ENCODE measurements at places on chromosomes 4 and X. TPM values are rescaled to one million over a fixed set of nuclear protein-coding genes. Genes with fewer than 3 reads are reported as not detected.
A peak's percentile ranks its signal among the peaks of the same experiment; 100 is the strongest.

DNA sequence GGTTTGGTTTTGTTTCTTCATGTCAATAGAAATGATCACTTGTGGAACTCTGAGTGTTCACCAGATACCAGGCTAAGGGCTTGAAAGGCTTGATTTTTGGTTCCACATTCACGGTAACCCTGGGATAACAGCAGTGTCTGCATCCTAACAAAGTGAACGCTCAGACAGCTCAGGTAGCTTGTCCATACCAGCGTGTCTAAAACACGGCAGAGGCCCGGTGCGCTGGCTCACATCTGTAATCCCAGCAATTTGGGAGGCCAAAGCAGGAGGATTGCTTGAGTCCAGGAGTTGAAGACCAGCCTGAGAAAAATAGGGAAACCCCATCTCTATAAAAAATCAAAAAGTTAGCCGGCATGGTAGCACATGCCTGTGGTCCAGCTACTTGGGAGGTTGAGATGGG, 49.0 kb downstream of the HTRA3 start:
- DNase-seq = peak; percentile 8
- H3K27me3 ChIP-seq = no peaks in the 10 kb centered on the region
- no peak overlapping the region for H3K4me3 ChIP-seq
- peaks cover 16% of the 10 kb centered on the region for H3K4me1 ChIP-seq

GRCh38 chrX:19924285-19924684, 36.9 kb upstream of the SH3KBP1 start:
- H3K27ac ChIP-seq = no peak overlapping the region
- no peaks in the 10 kb centered on the region for H3K36me3 ChIP-seq
- no peak overlapping the region for H3K4me3 ChIP-seq
- no peak for DNase-seq
- H3K4me1 ChIP-seq = no peaks in the 10 kb centered on the region

GRCh38 chr4:55215087-55215486, 89.7 kb upstream of the KDR start:
- no peaks in the 10 kb centered on the region for H3K4me1 ChIP-seq
- no peak overlapping the region for H3K27ac ChIP-seq
- H3K27me3 ChIP-seq = no peaks in the 10 kb centered on the region
- H3K36me3 ChIP-seq = no peaks in the 10 kb centered on the region

DNA sequence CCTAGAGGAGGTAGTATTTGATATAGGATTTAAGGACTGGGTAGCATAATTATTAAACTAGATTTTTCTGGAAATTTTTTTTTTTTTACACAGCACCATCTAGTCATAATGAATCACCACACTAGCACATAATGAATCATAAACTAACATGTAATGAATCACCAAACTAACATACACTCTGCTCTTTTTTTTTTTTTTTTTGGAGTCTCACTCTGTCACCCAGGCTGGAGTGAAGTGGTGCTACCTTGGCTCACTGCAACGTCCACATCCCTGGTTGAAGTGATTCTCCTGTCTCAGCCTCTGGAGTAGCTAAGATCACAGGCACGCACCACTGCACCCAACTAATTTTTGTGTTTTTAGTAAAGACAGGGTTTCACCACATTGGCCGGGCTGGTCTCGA, 92.5 kb downstream of the FAM13A start:
- H3K27ac ChIP-seq = no peak overlapping the region
- no peaks in the 10 kb centered on the region for H3K36me3 ChIP-seq
- H3K4me3 ChIP-seq = no peak overlapping the region
- no peaks in the 10 kb centered on the region for H3K4me1 ChIP-seq
- no peaks in the 10 kb centered on the region for H3K27me3 ChIP-seq

GRCh38 chr4:1202526-1203011, 30.2 kb upstream of the SPON2 start:
- H3K36me3 ChIP-seq = no peaks in the 10 kb centered on the region
- H3K4me1 ChIP-seq = no peaks in the 10 kb centered on the region
- H3K27ac ChIP-seq = no peak overlapping the region

- H3K4me3 ChIP-seq = no peak overlapping the region
- H3K27me3 ChIP-seq = no peaks in the 10 kb centered on the region
- DNase-seq = no peak
- H3K36me3 ChIP-seq = no peaks in the 10 kb centered on the region
- no peak overlapping the region for H3K27ac ChIP-seq
These were observed 157.9 kb downstream of the AMELX start for GRCh38 chrX:11451151-11451550.

DNA sequence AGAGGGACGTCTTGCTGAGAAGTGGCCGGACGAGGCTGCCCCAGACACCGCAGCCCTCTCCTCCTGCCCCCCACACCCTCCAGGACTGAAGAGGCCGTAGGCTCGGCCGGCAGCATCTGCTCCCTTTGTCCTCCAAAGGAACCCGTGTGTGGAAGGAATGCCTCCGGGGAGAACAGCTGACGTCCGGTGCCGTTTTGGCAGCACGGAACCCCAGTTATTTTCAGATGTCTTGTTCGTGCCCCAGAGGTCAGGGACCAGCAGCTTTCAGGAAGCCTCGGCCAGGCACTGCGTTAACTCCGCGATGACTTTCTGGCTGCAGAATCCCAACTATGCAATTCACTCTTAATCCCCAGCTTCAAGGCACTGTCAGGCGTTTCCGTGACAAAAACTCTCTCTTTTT, 10.9 kb upstream of the PPP2R3B start:
- peak overlapping the region; percentile 41 for H3K27ac ChIP-seq
- peak; percentile 59 for DNase-seq
- no peak overlapping the region for H3K4me3 ChIP-seq
- no peaks in the 10 kb centered on the region for H3K36me3 ChIP-seq

DNA sequence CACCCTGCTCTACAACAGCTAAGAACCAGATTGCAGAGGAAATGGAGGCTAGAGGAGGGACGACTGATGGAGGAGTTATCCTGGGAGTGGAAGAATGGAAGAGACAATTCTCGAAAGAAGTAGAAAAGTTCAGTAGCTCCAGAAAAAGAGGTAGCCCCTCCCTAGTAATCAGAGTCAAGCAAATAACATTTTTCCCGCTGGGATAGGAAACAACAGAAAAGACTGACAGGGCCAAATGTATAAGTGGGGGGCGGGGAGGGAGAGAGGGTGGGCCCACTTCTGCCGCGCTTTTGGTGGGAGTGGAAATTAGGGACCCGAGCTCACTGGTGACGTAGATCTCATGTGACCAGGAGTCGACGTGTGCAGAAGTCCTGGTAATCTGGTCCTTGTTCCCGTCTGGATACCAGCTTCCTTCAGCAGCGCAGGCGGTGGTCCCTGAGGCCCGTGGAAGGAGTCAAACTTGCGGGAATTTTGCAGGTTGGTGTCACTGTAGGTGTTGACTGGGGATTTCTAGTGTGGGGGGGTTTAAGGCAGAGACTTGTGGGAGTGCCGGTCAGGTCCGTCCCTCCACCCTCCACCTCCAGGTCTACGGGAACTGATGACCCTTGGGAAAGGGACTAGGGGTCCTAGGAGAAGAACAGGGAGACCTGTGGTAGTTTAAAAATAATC, at the start of gene TCEAL9:
Gene TCEAL9, plus strand, starts transcription at position 377 of the 669 bp plus-strand sequence. CDS start 1,179 bp downstream, outside the sequence.
- peak within 1 kb of the TSS; percentile 94 for H3K4me3 ChIP-seq
- no peaks in the 10 kb centered on the region for H3K27me3 ChIP-seq
- no peak for DNase-seq
- H3K27ac ChIP-seq = peak within 1 kb of the TSS; percentile 70
- H3K36me3 ChIP-seq = no peaks in the 10 kb centered on the region

- DNase-seq = no peak
- no peaks in the 10 kb centered on the region for H3K4me1 ChIP-seq
- H3K27ac ChIP-seq = no peak overlapping the region
These were observed 176.2 kb upstream of the TACR3 start for GRCh38 chr4:103895876-103896465.

- no peak overlapping the region for H3K27ac ChIP-seq
- H3K36me3 ChIP-seq = no peaks in the 10 kb centered on the region
- no peak overlapping the region for H3K4me3 ChIP-seq
- no peaks in the 10 kb centered on the region for H3K4me1 ChIP-seq
- no peaks in the 10 kb centered on the region for H3K27me3 ChIP-seq
These were observed 219.6 kb upstream of the MAOA start for GRCh38 chrX:43436517-43436916.

DNA sequence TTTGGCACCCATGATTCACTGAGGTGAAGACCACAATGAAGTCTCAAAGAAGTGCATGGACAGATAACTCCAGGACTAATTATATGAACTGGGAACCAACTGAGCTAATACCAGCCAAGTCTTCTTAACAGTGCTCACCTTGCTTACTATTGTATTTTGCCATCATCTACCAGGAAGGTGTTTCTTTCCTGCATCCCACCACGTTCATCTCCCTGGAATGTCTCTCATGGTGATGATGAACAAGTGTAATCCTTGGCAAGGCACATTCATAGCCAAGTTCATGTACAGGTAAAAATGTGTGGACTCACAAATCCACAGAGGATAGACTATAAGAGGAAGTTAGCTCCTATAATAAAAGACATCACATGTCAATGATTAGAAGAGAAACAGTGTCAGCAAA, 489.1 kb downstream of the SMARCA1 start:
- DNase-seq = no peak
- no peak overlapping the region for H3K27ac ChIP-seq
- H3K27me3 ChIP-seq = no peaks in the 10 kb centered on the region
- no peaks in the 10 kb centered on the region for H3K36me3 ChIP-seq

- H3K36me3 ChIP-seq = no peaks in the 10 kb centered on the region
- no peak overlapping the region for H3K27ac ChIP-seq
- no peak for DNase-seq
- H3K4me1 ChIP-seq = no peaks in the 10 kb centered on the region
- peaks cover 38% of the 10 kb centered on the region for H3K27me3 ChIP-seq
- H3K4me3 ChIP-seq = peak overlapping the region; percentile 32
These were observed 91.5 kb downstream of the HPRT1 start for GRCh38 chrX:134551376-134552048.

GRCh38 chrX:10939424-10939823, 171.7 kb upstream of the HCCS start:
- H3K4me1 ChIP-seq = no peaks in the 10 kb centered on the region
- H3K27me3 ChIP-seq = no peaks in the 10 kb centered on the region
- H3K4me3 ChIP-seq = no peak overlapping the region

DNA sequence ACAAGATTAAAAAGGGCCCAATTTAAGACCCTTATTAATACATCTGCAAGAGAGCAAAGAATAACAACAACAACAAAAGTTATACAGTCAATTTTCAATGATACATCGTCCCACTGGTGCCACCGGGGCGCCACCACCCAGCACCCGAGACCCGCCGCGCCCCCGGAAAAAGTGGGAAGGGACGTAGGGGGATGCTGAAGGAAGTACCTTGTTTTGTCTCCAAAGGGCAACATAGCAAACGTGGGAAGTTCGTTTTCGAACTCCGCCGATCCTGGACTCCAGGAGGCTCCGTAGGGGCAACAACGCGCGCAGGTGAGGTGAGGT, 1.7 kb downstream of the PDE5A start:
- no peak for DNase-seq
- H3K4me1 ChIP-seq = peaks cover 3% of the 10 kb centered on the region
- H3K36me3 ChIP-seq = no peaks in the 10 kb centered on the region
- no peak overlapping the region for H3K27ac ChIP-seq
- peak overlapping the region; percentile 76 for H3K4me3 ChIP-seq

GRCh38 chr4:184740980-184741391, 7.1 kb upstream of the CENPU start:
- H3K4me3 ChIP-seq = no peak overlapping the region
- H3K4me1 ChIP-seq = peaks cover 1% of the 10 kb centered on the region
- no peak overlapping the region for H3K27ac ChIP-seq
- H3K36me3 ChIP-seq = no peaks in the 10 kb centered on the region
- no peak for DNase-seq
- no peaks in the 10 kb centered on the region for H3K27me3 ChIP-seq

- H3K27ac ChIP-seq = no peak overlapping the region
- DNase-seq = no peak
- no peak overlapping the region for H3K4me3 ChIP-seq
- H3K4me1 ChIP-seq = no peaks in the 10 kb centered on the region
- no peaks in the 10 kb centered on the region for H3K36me3 ChIP-seq
- no peaks in the 10 kb centered on the region for H3K27me3 ChIP-seq
These were observed 5.2 kb downstream of the NLRP2B start for GRCh38 chrX:57674861-57675260.

GRCh38 chrX:40143001-40143400, 45.2 kb upstream of the BCOR start:
- H3K4me3 ChIP-seq = no peak overlapping the region
- no peak for DNase-seq
- peaks cover 13% of the 10 kb centered on the region for H3K27me3 ChIP-seq

DNA sequence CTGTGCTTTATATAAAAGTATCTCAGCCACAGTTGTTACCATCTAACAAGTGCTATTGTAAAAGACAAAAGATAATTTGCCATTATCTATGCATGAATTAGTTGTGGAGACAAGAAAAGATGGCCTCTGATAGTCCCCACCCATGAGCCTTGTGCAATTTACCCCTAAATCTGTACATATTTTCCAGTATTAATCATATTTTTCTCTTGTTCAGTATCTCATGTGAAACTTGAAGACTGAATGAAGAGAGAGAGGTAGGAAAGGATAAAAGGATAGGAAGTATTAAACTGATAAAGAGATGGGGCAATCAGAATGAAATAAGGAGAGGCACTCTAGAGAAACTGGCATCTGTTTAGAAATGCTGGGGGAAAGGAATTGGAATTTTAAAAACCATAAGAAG, 3.7 kb downstream of the MYOZ2 start:
- H3K4me1 ChIP-seq = no peaks in the 10 kb centered on the region

- peak overlapping the region; percentile 46 for H3K4me3 ChIP-seq
- DNase-seq = no peak
- H3K27me3 ChIP-seq = no peaks in the 10 kb centered on the region
These were observed 81.9 kb downstream of the PDLIM5 start for GRCh38 chr4:94533405-94534223.

- no peaks in the 10 kb centered on the region for H3K27me3 ChIP-seq
- H3K4me3 ChIP-seq = no peak overlapping the region
- H3K4me1 ChIP-seq = peaks cover 13% of the 10 kb centered on the region
These were observed 103.9 kb downstream of the MAML3 start for GRCh38 chr4:140049849-140050637.

DNA sequence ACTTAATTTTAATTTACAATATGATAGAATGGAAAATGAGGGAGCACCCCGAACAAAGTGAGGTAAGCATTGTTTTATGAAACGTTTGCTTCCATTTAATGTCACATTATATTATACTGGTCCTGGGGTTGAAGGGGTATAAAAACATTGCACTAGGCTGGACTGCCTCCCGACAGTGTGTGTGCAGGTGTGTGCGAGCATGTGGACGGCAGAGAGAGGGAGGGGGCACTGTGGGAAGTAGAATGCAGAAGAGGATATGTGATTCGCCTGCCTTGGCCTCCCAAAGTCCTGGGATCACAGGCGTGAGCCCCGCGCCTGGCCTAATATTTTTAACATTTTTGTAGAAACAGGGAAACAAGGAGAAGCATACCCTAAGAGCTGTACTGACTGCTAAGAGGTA, 36.0 kb downstream of the IRF2 start:
- no peak for DNase-seq
- no peaks in the 10 kb centered on the region for H3K27me3 ChIP-seq
- H3K27ac ChIP-seq = no peak overlapping the region
- H3K4me3 ChIP-seq = no peak overlapping the region
- no peaks in the 10 kb centered on the region for H3K36me3 ChIP-seq

GRCh38 chrX:55924574-55924973, 207.0 kb downstream of the RRAGB start:
- H3K4me3 ChIP-seq = no peak overlapping the region
- no peak overlapping the region for H3K27ac ChIP-seq
- H3K36me3 ChIP-seq = no peaks in the 10 kb centered on the region
- no peaks in the 10 kb centered on the region for H3K4me1 ChIP-seq

The ADAM29 gene
- not detected for total RNA-seq

The COL25A1 gene
- 4.5 TPM for total RNA-seq

The SH2D1A gene
- total RNA-seq = not detected

The NEUROG2 gene
- not detected for total RNA-seq

The P2RY8 gene
- 0.11 TPM for total RNA-seq

Measured in H1 (cell line).